ENCODE measurements at places on chromosomes 2 and 18.

DNA sequence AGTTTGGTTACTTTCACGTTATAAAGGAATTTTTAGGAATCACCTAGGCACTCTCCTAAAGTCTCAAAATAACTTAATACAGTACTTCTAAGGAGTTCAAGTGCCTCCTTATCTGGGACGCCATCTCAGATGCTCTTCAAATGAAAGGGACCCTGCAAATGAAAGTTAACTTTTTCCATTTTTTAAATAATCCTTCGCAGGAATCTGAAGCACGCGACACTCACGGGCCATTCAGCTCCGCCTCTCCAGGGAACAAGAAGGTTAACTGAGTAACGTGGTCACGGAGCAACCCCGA, 537 bp upstream of the ZC3H15 start:
- no peak for DNase-seq

DNA sequence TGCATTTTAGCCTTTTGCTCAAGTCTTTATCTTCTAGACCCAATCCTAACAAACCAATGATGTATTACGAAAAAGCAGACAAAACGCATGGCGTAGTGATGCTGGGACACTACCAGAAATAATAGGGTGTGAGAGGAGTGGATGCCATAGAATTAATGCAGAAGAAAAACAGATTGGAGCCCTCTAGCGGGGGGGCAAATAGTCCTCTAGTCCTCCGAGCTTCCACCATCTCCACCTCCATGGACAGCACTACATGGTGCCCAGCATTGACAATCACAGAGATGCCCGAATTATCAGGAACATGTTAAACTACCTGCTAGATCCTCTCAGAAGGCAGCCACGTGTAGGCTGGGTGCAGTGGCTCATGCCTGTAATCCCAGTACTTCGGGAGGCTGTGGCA, 15.4 kb upstream of the ROCK2 start:
- no peak for DNase-seq

- peak; percentile 59 for DNase-seq
These were observed 117.2 kb downstream of the CERS6 start for GRCh38 chr2:168573128-168573903.

DNA sequence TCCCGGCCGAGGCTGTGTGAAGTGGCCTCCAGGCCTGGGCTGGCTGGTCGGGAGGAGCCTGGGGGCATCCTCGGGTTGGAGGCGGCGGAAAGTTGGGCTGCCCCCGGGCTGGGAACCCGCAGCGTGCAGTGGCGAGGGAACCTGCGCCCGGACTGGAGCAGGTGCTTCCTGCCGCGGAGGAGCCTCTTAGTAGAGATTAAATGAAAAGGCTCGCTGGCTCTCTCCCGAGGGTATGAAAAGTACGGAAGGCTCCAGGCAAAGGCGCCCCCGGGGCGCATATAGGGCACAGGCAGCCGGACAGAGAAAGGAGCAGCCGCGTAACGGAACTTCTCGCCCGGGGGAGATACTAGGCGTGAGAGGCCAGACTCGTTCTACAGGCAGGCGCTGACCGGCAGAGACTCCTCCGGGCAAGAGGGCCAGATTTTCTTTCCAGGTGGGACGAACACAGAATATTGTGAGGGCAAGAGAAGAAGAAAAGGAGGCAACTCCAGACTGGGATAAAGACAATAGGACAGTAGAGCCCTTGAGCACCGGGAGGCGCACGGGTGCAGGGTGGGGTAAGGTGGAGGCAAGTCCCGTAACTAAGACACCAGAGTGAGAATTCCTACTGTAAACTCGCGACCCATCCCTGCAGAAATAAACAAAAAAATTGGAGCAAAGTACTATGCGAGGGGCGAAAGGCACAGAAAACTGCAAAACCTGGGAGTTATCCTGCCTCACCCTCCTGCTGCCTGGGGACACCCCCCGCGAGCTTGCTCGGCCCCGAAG, 816 bp downstream of the CDH2 start:
- DNase-seq, result no peak

DNA sequence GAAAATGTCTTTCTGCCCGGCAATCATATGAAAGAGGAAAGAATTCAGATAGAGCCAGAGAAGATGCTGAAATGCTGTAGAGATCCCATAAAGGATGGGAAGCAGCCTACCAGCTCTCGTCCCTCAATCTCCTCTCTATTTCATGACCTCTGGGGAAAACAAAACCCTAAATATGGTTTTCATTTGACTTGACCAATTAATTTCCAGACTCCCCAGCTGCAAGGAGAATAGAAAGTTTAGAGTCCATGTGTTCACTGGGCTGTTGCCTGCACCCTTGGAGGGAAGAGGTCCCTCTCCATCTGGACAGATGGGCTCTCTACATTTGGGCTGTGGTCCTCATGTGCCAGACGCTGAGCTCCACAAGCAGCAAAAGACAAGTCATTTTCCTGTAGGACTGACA, 40.6 kb downstream of the CAPN13 start:
- no peak for DNase-seq

GRCh38 chr2:43749583-43749982, 24.3 kb upstream of the DYNC2LI1 start:
- DNase-seq, result no peak

GRCh38 chr18:42131930-42132244, 176.9 kb downstream of the PIK3C3 start:
- no peak for DNase-seq

DNA sequence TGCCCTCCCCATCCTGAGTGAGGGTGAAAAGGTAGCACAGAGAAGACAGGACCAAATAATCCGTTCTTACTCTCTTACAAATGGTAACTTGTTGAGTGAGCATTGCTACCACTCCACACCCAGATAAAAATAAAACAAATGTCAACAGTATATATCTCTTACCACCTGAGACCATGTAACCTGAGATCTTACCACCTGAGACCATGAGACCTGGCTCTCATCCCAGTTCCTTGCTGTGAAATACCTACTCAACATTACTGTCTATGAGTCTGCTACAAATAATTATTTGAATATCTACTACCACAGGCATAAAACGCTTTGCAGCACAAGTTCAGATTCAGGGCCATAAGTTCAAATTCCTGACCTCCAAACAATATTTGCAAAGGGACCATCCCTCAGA, 234.7 kb downstream of the C1D start:
- no peak for DNase-seq

DNA sequence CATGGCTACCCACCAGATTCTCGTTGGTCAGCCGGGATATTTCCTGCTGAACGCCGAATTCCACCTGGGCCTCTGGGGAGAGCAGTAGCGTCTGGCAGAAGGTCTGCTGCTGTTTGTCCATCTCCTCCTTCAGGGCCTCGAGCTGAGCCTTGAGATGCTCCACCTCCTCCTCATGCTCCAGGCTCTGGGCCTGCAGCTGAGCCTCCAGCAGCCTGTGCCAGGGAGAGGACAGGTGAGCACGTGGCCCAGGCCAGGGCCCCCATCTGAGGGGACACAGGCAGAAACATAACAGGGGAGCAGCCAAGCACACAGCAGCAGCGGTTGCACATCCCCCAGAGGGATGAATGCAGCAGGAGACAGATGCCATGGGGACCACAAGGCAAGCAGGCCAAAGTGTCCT, 40.1 kb upstream of the ACAA2 start:
- DNase-seq, result no peak

DNA sequence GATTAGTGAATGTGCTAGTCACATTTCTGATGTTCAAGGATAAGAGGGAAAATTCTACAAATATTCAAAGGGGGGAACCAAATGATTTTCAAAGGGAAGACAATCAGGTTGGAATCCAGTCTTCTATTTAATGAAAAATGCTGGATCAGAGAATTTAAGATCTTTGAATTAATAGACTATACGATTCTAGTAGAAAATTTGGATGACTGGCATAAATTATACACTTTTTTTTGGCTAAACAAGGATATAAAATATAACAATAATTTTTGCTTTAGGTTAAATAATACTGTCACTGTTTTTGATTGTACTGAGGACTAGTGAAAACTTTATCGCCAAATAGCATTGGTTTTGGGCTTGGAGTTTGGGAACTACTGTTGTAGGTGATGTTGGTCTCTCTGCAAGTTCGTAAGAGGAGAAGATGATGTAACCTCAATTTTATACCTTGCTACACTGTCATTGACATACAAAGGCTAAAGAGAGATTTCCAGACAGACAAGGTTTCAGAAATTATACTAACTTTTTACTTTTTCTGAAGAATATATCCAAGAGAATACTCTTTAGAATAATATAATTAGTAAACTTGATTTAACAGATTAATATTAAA, 51.3 kb downstream of the NCOA1 start:
- no peak for DNase-seq

DNA sequence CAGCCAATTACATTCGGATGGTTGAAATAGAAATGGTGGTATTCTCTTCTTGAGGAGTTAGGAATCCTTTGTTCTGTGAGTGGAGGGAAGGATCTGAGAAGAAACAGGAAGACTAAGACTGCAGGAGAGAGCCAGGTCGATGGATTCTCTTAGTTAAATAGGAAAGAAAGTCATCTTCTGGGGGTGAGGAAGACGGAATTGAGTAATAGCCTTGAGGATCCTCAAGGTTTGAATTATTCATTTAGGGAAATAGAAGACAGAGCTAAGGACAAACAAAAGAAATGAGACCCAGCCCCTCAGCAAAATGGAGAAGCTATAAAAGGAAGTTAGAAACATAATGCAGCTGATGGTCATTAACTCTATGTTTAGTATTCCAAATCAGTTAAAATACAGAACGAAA, 1.8 kb downstream of the LAPTM4A start:
- no peak for DNase-seq

GRCh38 chr2:14285812-14286211, 346.7 kb upstream of the LRATD1 start:
- DNase-seq, result no peak

- DNase-seq, result no peak
These were observed 289.0 kb downstream of the RNF144A start for GRCh38 chr2:7206111-7206810.

DNA sequence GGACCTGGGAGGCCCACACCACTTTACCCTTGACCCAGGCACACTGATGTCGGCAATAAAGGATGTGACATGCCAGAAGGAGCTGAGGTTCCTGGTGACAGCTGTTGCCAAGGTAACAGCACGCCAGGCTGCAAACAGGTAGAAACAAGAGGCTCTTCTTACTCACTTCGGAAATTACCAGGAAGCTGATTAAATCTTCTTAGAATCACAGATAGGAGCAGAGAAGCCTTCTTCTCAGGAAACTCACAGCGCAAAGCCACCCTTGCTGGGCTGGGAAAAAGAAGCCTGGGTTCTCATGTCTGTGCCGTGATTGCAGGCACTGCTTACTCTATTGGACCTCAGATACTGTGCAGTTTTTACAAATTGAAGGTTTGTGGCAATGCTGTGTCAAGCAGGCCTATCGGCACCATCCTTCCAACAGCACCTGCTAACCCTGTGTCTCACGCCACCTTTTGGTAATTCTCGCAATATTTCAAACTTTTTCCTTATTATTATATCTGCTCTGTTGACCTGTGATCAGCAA, 61.0 kb upstream of the TAF1B start:
- DNase-seq, result no peak

DNA sequence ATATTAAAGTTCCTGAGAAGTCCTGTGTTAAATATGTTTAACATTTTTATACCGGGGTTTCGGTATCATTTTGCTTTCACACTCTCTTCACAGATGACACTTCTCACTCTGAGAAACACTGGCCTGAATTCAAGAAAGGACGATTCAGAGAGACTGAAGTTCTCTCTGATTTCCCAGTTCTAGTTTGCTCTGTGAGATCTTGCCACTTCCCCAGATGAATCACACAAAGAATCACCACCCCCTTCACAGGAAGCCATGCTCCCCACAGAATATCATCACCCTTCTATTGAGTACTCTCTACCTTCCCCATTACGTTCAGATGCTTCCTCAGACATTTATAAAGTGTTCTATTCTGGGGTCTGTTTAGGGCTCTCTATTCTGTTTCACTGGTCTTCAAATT, 16.1 kb upstream of the CD207 start:
- peak; percentile 8 for DNase-seq

DNA sequence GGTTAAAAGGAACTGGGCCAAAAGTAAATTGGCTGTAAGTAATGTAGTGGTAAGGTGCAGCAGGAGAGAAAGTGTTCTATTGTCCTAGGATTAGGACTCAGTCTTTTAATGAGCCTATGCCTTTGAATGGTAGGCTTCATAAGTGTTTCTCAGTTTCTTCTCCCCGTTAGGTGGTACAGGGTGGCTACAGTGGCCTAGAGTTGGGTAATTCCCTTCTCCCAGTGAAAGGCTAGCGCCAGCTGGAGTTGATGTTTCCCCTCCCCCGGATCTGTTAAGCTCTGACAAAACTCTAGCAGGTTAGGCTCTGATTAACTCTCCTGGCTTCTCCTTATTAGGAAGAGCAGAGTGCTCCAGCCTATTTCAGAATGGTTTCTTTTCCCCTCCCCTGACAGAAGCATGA, 127.7 kb downstream of the DNAH6 start:
- no peak for DNase-seq

GRCh38 chr2:207676827-207677354, 34.5 kb upstream of the CCNYL1 start:
- DNase-seq, result peak; percentile 71

- no peak for DNase-seq
These were observed 24.7 kb downstream of the BABAM2 start for GRCh38 chr2:27915191-27915590.

GRCh38 chr18:46318356-46318755, 214.2 kb downstream of the HAUS1 start:
- DNase-seq, result no peak

DNA sequence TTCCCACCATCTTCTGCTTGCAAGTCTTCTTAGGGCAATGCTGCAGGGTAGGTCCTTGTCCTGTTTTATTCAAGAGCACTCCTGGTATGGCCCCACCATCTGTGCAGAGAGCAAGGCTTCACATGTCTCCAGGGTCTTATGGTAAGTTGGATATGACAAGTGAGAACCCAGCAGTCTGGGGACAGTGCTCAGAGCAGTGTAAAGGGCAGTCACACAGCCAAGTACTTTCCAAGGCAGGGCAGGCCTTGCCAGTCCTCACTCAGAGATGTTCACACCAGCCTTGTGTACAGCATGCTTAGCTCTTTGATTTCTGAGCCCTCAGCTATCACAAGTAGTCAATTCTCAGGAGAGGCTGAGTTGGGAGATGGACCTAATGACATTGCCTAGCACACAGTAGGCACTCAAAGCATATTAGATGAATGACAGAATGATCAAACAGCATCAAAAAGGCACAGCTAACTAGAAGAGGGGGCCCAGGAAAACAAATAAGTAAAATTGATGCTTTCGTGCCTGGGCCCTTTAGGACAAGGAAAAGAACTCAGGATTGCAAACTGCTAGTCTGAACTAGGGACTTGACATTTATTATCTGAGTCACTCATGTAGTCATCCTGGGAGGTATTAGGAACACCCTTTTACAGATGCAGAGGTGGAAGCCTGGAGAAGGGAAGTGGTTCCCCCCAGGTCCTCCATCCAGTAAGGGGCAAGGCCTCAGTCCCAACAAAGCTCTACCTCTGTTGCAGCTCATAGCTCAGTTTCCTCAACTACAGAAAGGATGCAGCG, 86.7 kb upstream of the CTAGE1 start:
- peak; percentile 67 for DNase-seq

DNA sequence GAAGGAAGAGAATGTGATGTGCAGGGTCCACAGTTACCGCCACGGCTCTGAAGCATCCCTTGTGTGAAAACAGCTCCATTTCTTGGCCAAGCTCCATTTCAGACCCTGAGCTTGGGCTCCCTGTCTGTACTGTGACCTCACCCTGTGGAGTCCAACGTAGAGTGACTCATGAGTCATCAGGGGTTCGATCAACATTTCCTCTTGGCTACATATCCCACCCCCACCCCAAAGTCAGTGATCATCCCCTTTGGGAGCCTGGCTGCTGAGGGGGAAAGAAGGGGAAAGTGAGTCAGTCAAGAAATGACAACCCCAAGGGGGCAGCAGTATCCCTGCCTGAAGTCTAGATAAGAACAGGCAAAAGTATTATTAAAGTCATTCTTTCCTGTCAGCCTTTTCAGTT, 62.2 kb downstream of the PAPOLG start:
- no peak for DNase-seq

GRCh38 chr2:229718057-229718456, 3.7 kb upstream of the DNER start:
- no peak for DNase-seq
